Activated T-helper 1 cell treated with Interleukin-2 at 50 U/mL for 16 hours (primary cell): ENCODE measurements at places on chromosomes 1 and 21.

DNA sequence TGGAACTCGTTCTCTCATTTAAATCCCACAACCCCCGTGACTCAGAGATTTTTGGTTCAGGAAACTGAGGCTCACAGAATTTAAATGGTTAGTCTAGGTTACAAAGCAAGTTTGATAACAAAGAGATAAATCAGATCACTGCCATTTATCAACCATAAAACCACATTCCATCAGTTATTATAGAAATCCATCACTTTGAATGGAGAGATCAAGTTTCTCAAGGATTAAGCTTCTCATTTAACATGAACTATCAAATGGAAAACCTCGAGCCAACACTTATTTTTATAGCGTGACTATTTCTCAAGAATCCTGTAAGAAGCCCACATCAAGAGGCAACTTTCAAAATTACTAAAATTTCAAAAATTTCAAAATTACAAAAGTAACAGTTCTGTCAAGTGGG lies 11.9 kb downstream of the WLS start:
- DNase-seq: no peak

GRCh38 chr1:84145068-84145467 lies 997 bp downstream of the PRKACB start:
- DNase-seq: no peak

- no peak for DNase-seq
These were observed 196.5 kb upstream of the POU3F1 start for GRCh38 chr1:38243106-38243505.

- DNase-seq: no peak
These were observed at the start of gene NMNAT2 for GRCh38 chr1:183417772-183418491. TSS of gene NMNAT2 (minus strand) at chr1:183418380. CDS start at chr1:183418267, 113 bp downstream.

- DNase-seq: no peak
These were observed 2.7 kb downstream of the C1QTNF12 start for GRCh38 chr1:1243807-1244191.

- DNase-seq: no peak
These were observed at the start of gene CACNA1S for GRCh38 chr1:201112173-201112731. TSS of gene CACNA1S (minus strand) at chr1:201112426. CDS start at chr1:201112339, 87 bp downstream.

GRCh38 chr1:214295934-214296333 lies 15.0 kb downstream of the SMYD2 start:
- no peak for DNase-seq

DNA sequence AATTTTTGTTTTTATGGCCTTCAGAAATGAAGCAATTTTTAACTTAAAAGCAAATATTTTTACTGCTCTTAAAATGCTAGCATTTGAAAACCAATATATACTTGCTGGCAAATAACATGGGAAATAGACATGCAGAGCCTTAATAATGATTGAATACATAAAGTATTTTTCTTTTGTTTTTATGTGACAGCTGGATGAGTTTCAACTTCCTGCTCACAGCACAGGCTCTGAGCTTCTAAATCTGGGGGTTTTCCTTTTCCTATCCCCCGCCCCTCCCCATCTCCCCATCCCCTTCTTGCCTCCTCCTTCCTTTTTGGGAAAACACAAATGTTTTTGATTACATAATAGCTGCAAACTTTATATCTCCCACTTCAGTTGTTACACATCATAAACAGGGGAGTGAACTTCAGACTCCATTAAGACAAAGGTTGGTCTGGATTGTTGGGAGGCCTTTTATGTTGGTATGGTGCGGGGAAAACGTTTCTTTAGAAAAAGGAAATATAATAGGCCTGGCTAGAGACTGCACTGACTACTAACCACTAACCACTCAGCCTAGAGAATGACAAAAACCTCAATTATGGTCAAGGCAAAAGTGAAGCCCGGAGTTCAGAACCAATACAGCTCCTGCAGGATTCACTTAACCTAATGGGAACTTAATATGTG lies 116.1 kb upstream of the GORAB start:
- no peak for DNase-seq

- DNase-seq: no peak
These were observed 38.5 kb downstream of the HUNK start for GRCh38 chr21:31911138-31911907.

DNA sequence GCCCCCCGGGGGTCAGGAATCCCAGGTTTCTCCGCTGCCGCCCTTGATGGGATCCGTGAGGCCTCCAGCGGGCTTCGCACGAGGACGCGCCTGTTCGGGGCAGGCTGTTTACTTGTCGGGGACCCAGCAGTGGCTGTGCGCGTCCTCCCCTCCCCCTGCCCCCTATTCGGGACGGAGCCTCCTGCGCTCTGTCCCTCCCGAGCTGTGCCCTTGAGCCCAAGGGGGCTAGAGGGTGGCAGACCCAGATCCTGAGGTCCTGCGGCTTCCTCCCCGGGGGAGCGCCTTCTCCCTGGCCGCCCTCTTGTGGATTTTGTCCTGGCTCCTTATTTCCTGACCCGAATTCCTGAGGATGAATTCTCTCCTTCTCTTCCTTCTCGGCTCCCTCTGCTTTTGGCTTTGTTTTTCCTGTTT lies 38.4 kb downstream of the PIK3CD start:
- DNase-seq: no peak

DNA sequence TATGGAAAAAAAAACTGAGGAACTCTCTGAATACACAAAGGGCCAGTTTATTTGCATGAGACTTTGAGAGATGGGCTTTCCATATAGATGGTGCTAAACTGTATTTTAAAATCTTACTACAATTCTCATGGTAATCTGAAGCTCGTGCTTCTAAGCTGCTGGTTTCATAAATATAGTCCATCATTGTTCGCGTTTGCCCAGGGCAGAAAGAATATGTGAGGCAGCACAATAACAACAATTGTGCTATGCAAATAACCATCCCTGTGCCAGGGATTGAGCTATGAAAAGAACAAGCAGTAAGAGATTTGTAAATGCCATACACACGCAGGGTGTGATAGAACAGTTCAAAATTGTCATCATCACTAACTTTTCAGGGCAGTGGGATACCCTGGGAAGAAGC lies 4.9 kb upstream of the EPS15 start:
- no peak for DNase-seq

GRCh38 chr1:24987875-24988557 lies 57.9 kb upstream of the RUNX3 start:
- DNase-seq: no peak

- DNase-seq: no peak
These were observed 52.9 kb downstream of the OSBPL9 start for GRCh38 chr1:51669816-51670215.

DNA sequence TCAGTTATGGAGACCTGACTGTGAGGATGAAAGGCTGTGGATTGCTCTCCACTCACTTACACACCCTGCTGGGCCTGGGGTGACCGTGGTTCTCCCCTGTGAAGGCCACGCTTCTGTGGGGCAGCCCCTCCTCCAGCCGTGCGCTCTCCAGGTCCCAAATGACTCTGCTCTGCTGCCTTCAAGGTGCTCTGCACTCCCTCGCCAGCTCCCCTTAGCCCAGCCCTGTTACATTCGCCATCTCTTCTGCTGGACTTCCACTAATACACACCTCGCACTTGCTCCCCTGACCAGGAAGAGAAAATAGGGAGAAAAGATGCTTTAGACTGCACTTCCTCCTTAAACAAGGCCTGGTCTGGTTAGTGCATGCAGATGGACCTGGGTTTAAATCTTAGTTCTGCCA lies 24.6 kb downstream of the OPTC start:
- DNase-seq: no peak

DNA sequence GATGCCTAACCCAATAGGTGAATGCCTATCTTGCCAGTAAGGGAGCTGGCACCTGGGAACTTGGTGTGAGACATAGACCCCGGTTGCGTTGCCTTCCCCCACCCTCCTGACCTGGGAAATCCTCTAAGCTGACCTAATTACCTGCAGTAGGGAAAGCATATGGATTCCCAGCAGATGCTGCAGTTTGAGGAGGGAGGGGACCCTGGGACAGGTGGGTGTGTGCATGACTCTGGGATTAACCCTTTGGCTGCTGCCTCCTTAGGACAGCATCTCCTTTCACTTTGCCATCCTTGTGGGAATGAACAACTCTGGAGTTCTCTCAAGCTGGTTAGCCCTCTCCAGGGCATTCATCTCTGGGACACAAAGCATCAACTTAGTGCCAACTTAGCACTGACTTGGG lies 16.4 kb upstream of the NFASC start:
- no peak for DNase-seq

- DNase-seq: no peak
These were observed 37.3 kb upstream of the ZC3H12A start for GRCh38 chr1:37437087-37437486.

DNA sequence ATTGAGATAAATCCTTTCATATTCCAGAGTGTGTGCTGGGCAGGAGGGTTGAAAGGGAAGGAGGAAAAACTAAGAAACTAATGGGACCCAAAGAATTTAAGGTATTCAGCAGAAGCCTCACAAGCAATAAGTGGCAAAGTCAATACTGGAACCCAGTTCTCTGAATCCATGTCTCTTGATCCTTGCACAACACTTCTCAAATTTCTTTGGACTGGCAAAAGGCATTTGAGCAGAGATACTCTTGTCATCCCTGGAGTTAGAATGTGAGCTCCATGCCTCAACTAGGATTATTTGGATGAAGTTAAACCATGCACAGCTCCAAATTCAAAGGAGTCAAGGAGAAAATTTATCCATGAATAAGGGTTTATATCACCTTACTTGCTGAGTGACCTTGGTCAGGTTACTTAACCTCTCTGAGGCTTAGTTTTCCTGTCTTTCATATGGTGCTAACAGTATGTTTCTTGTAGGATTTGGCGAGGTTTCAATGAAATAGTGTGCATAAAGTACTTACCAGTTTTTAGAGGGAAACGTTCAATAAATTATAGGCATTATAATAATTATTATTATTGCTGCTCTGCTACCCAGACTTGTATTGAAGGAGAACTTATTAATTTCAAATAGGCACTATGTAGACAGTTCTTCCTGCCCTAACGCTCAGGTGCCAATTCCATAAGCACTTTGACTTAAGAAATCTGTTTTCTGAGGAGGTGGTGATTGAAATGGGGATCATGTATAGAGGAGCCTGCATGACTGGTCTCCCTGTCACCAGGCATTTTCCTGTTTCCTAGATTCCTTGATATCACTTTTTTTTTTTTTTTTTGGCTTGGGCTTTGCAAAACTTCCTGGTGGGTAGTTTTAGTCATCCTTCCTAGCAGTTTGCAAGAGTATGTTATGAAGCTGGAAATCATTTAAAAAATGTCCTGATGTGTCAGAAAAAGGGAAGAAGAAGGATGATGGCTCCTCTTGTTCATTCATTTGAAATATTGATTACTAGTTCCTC lies 125.0 kb upstream of the JUN start:
- no peak for DNase-seq

- no peak for DNase-seq
These were observed 635.2 kb downstream of the SMYD3 start for GRCh38 chr1:245871915-245872314.

DNA sequence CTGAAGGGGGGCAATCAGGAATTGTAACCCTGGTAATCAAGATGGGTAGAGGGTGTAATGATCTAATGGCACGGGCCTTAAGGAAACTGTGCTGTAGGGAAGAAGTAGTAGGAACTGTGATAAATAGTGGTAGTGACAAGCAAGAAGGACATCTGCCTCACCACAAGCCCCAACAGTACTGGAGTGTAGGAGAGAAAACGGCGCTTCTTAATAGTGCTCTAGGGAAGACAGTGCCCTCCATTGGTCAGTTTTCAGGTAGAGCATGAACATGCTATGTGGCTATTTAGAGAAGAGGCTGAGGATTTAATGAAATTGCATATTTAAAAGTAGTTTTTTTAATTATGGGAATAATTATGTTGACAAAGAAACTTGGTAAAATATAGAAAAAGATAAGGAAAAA lies 32.2 kb downstream of the SLC30A7 start:
- DNase-seq: no peak

DNA sequence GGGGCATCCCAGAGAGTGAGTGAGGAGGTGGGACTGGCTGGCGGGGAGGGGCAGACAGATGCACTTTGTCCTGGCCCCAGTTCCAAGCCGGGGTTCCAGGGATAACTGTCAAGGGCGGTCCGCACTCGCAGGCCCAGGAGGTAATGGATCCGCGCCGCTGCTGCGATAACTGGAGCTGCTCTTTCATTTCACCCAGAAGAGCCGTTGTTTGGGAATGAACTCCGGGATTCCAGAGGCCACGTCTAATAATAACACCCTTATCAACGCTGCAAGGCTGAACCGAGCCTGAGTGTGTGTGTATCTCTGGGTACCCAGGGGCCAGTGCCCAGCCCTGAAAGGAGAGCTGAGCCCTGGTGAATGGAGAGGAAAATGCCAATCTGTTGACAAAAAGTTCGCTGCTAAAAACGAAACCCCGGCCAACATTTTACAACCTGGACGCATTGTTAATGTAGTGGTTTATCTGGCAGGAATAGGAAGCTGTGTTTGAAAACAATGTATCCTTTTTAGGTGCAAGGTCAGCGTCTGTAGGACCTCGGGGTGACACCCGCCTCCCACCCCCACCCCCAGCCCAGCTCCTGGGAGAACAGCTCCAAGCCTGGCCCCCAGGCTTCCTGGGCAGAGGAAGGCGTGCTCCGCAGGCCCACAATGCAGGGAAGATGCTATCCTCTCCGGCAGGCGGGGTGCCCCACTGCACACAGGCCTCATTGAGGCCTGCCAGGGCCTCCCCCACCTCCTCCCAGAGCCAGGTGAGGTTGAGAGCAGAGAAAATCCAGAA lies 119.7 kb downstream of the PROX1 start:
- DNase-seq: no peak
